ENCODE measurements at places on chromosomes 5 and 9.

GRCh38 chr9:79592726-79593493, 21.1 kb downstream of the TLE4 start:
- no peak for DNase-seq

DNA sequence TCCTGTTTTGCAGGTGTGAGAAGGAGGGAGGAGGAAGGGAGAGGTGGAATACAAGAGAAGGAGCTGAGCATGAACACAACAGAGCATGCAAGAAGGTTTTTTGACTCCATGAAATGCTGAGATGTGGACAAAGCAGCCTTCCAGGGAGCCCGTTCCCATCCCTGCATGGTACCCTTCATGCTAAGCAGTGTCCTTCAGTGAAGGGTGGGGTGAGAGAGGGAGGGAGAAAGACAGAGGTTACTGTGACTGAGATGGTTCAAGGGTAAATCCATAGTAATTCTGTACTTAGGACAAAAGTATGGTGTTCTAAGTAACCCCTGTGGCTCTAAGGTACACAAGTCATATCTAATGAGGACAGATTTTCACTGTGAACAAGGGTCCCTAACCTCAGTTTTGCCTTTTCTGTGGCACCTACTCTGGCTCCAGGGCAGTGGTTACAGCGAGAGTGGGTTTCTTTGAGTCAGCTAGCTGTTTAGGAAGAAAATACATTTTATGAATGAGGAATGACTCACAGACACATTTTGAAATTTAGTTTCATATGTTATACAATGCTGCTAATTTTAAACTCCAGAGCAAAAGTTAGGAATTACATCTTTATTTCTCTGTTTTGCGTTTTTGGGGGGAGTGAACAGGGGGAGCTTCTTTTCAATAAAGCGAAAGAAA, 184.9 kb upstream of the SLC12A2 start:
- DNase-seq: no peak

DNA sequence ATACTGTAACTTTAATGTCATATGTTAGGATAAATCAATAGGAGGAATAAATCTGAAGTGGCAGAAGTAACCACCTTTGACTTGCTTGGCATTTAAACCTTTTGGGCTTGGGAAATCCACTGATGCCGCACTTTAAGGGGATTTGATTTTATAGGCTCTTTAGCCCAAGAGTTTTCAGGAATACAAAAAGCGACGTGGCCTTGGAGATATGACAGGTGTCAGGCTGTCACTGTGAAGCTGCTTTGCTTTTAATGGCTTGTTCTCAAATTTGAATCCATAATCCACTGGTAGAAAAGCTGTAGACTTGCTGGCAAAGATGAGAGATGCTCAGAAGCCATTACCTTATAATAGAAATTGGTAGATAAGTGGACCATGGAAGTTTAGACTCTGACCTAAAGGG, 71.6 kb downstream of the GABRG2 start:
- DNase-seq: no peak

DNA sequence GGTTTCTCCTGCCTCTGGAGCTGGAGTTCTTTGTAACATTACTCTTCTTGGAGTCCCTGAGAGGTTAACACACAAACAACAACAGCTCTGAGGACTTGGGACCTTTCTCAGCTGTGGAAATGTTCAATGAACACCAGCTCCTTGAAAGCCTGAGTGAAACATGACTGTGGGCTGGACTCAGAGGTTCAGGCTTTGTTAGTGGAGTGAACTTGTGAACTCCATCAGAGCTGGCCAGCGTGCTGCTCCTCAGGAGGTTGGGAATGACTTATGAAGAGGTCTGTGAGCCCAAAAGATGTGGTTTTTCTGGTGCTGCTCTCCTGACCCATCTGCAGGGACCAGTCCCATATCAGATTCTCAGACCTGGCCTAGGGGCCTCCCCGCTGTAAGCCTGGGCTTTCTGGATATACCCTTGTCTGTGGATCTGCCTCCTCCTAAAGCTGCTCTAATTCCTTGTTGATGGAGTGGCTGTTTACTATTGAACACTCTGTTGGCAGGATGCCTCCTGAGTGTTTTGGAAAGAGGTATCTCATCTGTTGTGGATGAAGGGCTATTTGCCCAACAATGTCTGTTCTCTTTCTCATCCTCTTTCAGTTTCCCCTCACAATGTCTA, 170.0 kb upstream of the GDNF start:
- DNase-seq: no peak

GRCh38 chr5:1800472-1801221, 560 bp upstream of the NDUFS6 start:
- no peak for DNase-seq

DNA sequence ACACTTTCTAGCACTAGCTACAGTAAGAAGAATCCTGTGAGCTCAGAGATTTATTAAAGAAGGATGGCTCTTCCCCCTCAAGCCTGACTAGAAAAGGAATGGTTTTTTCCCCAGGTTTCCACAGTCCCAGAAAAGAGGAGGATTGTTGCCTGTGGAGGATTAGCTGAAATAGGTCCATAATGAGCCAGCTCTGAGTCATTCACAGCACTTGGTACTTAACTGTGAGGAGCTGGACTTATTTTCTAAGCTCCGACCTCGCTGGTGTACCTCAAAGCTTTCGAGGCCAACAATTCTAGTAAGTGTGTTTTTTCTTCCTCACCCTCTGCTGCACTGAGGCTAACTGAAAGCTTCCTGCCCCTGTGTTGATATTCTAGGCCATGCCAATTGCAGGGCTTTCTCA, 222.5 kb upstream of the IL12B start:
- DNase-seq: no peak

DNA sequence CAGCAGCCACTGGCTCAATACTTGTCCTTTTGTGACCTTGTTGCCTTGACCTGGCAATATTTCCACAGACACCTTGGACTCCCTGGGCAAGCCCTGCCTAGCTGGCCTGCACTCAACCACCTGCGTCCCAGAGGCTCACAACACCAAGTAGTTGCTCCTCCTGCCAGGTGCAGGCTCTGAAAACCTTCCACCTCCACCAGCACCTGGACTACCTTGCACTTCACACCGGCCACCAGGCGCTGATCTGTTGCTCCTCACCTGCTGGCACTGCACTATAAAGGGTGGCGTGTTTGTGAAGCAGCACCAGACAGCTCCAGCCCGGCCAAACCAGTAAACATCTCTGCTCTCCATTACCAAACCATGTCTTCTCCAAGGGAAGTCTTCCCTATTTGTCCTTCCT, 997.7 kb downstream of the PTPRD start:
- no peak for DNase-seq

DNA sequence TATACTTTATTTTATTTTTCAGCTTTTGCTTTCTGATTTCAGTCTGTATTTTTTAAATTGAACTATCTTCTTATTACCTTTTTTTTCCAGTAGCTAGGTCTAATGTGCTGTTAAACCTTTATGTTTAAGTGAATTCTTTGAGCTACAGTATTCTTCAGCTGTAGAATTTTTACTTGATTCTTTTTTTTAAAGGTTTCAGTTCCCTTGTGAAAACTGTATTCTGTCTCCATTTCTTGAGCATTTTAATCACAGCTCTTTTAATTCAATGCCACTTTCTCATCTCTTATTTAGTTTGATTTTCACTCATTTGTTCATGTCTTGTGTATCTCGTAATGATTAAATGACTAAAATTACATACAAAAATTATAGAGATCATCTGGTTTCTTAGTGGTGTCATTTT, 233.8 kb downstream of the MTRR start:
- no peak for DNase-seq

DNA sequence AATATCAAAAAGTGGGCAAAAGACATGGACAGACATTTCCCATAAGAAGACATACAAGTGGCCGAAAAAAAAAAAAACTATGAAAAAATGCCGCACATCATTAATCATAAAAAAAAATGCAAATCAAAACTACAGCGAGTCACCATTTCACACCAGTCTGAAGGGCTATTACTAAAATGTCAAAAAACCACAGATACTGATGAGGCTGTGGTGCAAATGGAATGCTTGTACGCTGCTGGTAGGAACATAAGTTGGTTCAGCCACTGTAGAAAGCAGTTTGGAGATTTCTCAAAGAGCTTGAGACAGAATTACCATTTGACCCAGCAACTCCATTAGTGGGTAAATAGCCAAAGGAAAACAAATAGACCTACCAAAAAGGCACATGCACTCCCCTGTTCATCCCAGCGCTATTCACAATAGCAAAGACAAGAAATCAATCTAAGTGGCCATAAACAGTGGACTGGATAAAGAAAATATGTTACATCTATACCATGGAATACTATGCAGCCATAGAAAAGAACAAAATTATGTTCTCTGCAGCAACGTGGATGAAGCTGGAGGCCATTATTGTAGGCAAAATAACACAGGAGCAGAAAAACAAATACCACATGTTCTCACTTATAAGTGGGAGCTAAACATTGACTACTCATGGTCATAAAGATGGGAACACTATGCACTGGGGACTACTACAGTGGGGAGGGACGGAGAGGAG, 110.6 kb upstream of the BOD1 start:
- no peak for DNase-seq

DNA sequence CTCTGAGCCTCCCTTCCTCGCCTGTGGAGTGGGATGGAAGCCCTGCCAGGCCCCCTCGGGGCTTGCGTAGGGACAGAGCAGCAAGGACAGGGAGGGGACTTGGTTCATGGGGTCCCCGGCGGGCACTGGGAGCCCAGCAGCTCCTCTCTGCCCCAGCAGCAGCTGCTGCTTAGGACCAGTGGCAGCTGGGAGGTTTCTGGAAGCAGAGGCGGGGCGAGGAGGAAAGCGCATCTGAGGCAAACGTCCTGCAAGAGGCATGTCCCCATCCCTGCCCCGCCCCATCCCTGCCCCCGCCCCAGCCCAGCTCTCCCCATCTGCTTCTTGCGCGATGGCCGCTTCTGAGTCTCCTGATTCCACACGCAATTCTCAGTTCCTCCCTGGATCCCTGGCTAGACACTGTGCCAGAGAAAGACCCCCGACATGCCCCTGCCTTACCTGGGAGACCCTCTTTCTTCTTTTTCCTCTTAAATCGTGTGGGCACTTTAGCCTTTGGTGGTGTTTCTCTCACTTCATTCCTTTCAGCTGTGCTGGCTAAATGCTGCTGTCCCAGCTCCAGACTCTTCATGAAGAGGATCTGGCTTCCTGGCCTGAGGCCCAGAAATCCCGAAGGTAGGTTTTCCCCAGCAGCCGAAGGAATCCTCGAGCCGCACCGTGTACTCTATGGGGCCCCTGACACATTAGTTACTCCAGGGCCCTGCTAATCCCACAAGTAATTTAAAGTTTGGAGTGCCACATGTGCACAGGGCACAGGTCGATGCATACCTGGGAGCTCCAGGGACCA, 4.4 kb upstream of the OR2S2 start:
- DNase-seq: no peak

DNA sequence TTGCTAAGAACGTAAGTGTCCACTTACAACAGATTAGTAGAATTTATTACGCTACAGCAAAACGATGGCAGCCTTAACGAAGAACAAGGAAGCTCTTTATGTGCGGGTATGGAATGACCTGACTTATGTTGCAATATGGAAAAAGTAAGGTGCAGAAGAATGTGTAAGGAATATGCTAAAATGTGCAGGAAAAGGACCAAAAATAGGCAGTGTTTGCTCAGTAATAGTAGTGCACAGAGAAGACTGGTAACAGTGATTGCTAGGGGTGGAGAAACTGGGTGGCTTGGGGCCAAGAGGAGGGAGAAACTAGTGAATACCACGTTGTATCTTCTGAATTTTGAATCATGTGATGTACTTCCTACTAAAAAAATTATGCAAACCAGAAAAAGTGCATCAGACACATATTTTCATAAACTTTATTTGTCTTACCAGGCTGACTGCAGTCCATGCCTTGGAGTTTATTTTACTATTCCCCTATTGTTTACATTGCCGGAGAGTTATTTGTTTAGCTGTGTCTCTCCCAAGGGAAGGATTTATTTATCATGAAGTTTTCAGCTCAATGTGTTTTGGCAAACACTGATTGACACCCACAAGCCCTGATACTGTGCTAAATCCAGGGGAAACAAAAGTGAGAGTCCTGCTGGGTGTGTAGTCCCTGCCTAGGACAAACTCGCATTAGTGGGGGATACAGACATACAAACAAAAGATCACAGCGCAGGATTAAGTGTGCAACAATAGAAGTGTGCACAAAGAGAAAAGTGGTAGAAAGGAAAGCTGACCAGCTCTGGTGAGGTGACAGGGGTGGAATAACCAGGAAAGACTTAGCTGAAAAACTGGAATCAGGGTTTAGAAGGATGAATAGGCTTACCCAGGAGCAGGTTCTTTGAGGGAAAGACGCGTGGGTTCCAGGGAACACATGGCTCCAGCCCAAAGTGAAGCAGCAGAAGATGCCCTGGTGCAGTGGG, 34.0 kb upstream of the ZNF484 start:
- DNase-seq: no peak

DNA sequence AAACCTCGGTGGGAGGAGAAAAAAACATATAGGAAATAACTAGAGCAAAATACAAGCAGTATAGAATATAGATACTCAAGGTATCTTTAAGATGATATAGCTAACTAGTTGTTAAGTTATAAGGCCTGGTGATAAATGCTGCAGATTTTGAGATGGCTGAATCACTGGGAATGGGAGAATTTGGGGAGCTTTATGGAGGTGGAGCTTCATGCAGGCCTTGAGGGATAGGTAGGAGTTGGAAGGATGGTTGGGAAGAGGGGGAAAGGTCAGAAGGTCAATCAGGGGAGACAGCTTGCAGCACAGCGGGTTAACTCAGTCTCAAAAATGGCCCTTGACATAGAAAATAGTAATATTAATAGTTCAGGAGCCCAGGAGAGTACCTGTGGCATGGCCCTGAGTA, 34.8 kb downstream of the RAI14 start:
- no peak for DNase-seq

GRCh38 chr5:117095346-117096332, 521.0 kb upstream of the SEMA6A start:
- no peak for DNase-seq

- no peak for DNase-seq
These were observed 100.4 kb upstream of the SAP30L start for GRCh38 chr5:154345255-154345952.

DNA sequence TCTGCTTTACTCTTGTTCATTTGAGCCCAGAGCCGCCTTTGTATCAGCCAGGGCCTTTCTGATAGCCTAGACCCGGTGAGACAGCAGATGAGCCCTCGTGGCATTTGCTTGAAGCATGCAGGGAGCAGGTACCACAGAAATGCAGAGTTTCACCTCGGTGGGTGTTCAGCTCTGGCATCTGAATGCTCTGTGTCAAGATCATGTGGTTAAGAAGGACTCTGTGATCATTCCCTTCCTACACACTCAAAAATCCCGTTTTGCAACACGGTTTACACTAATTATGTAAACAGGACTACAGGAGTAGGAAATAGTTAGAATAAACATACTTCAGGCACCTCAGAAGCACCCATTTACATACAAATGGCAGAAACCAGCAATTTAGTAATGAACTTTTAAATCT, 67.2 kb downstream of the MVB12B start:
- no peak for DNase-seq

DNA sequence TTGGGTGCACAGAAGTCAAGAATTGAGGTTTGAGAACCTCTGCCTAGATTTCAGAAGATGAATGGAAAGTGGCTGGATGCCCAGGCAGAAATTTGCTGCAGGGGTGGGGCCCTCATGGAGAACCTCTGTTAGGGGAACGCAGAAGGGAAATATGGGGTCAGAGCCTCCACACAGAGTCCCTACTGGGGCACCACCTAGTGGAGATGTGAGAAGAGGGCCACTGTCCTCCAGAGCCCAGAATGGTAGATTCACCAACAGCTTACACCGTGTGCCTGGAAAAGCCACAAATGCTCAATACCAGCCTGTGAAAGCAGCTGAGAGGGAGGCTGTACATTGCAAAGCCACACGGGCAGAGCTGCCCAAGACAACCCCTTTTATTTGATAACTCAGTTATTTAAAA, 383.5 kb downstream of the TLE4 start:
- DNase-seq: no peak

- DNase-seq: no peak
These were observed at the start of gene LRRC70 for GRCh38 chr5:62578540-62578939. Gene LRRC70, plus strand, starts transcription at chr5:62578819. Its CDS starts 620 bp downstream, at chr5:62579439.

- DNase-seq: no peak
These were observed 174.7 kb downstream of the CACNA1B start for GRCh38 chr9:138052322-138052615.
